Progenitor cell of endocrine pancreas (in vitro differentiated cells): ENCODE measurements at places on chromosomes 12 and 14. TPM values are rescaled to one million over a fixed set of nuclear protein-coding genes. Genes with fewer than 3 reads are reported as not detected.
A peak's percentile ranks its signal among the peaks of the same experiment; 100 is the strongest.

DNA sequence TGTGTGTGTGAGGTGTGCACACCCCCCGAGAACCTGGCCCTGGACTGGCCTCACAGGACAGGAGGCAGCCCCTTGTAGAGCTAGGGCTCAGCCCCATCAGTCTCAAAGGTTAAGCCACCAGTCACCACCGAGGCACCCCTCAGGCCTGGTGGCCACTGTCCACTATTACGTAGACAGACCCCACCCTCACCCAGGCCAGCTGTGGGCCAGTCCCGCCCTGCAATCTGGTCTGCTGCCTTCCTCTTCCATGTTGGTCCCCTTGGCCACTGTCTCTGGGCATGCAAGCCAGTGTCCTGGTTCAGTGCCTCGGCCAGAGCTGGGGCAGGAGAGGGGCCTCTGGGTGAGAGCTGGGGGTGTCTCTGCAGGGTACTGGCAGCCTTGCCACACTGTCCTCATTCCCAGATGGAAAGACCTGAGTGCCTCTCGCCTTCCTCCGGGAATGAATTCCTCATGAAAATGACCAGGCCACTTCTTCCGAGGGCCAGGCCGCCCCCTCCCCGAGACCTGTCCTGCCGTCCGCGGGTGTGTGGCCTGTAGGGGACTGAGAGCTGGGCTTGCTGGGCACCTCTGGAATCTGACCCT is 897 bp upstream of the TEX22 start:
- H3K36me3 ChIP-seq = peaks cover 26% of the 10 kb centered on the region
- peak overlapping the region; percentile 74 for H3K4me3 ChIP-seq
- H3K27ac ChIP-seq = peak overlapping the region; percentile 93
- H3K27me3 ChIP-seq = no peaks in the 10 kb centered on the region
- H3K4me1 ChIP-seq = peaks cover 2% of the 10 kb centered on the region

GRCh38 chr12:81162391-81163136 is 84.7 kb downstream of the ACSS3 start:
- H3K4me3 ChIP-seq = no peak overlapping the region
- DNase-seq = no peak
- no peaks in the 10 kb centered on the region for H3K4me1 ChIP-seq
- peaks cover 2% of the 10 kb centered on the region for H3K36me3 ChIP-seq
- no peaks in the 10 kb centered on the region for H3K27me3 ChIP-seq

DNA sequence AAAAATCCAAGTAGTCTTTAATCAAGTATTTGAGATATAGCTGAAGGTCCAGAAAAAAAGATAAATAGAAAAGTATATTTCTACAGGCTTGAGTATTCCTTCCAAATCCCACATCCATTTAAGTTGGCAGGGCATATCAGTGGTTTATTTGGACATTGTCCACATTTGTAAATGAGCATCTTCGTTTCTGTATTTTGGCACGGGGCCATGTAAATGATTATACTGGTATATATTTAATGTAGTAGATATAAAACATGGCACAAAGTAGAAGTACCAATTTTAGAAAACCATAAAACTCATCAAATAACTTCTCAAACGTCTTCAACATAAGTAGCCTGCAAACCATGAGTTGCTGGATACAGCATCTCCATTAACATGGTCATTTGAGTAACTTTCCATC is 437.4 kb upstream of the SOX5 start:
- no peak overlapping the region for H3K27ac ChIP-seq
- no peaks in the 10 kb centered on the region for H3K4me1 ChIP-seq
- no peak for DNase-seq
- H3K4me3 ChIP-seq = no peak overlapping the region

- H3K36me3 ChIP-seq = peaks cover 7% of the 10 kb centered on the region
- peaks cover 1% of the 10 kb centered on the region for H3K4me1 ChIP-seq
- DNase-seq = no peak
- H3K4me3 ChIP-seq = no peak overlapping the region
These were observed 11.6 kb upstream of the SMCO2 start for GRCh38 chr12:27434673-27435565.

- no peak for DNase-seq
- H3K27ac ChIP-seq = no peak overlapping the region
- no peak overlapping the region for H3K4me3 ChIP-seq
- no peaks in the 10 kb centered on the region for H3K4me1 ChIP-seq
These were observed 14.3 kb downstream of the ASB8 start for GRCh38 chr12:48142818-48143674.

DNA sequence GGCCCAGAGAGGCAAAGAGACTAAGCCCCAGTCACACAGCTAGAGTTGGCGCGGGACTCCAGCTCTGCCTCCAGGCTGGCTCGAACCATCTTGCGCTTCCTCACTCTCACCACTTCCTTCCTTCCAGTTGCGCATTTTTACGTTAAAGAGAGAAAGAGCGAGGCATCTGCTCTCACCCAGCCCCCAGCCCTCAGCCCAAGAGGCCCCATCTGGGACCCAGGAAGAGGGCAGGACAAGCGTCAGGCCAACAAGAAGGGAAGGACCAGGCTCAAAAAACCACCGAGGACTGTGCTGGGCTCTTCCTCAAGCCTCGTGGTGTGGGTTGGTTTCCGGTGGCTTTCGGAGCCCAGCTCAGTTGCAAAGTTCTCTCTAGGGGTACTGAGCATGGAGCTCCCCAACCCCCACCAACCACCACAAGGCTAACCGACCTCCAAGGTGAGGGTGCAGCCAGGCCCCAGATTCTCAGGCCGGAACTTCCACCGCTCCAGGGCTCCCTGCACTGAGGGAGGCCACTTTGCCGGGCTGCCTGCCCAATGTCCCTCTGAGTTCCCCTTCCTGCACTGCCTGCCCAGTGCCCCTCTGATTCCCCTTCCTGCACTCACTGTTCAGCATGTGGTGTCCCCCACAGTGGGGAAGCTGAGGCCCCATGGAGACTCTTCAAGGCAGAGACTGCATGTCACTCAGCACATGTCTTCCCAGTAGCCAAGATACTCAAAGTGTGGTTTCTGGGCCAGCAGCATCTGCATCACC is 35.9 kb downstream of the TESC start:
- peaks cover 18% of the 10 kb centered on the region for H3K27me3 ChIP-seq
- peak overlapping the region; percentile 62 for H3K27ac ChIP-seq
- H3K36me3 ChIP-seq = no peaks in the 10 kb centered on the region
- DNase-seq = no peak
- peaks cover 22% of the 10 kb centered on the region for H3K4me1 ChIP-seq

Gene HVCN1
- total RNA-seq = 4.2 and 5.0 TPM in 2 replicates

Gene C12orf54
- total RNA-seq = not detected in 2 replicates

Gene AGAP2
- total RNA-seq = 0.29 TPM in 2 replicates

Gene INSM2
- 0.10 TPM in 1 of 2 replicates, not detected in the other for total RNA-seq

Gene TAS2R8
- total RNA-seq = 0.24 TPM in 1 of 2 replicates, not detected in the other

Gene SLC4A8
- 10.6 and 11.8 TPM in 2 replicates for total RNA-seq

Gene NANOG
- 0.64 and 0.74 TPM in 2 replicates for total RNA-seq

Gene LIMA1
- 39.9 and 40.9 TPM in 2 replicates for total RNA-seq

Gene PRPH
- 0.60 and 0.62 TPM in 2 replicates for total RNA-seq

Gene NPAS3
- total RNA-seq = 5.2 and 6.1 TPM in 2 replicates

Gene TMEM52B
- not detected in 2 replicates for total RNA-seq
